ENCODE measurements at places on chromosomes 6 and 20.
A peak's percentile ranks its signal among the peaks of the same experiment; 100 is the strongest.

GRCh38 chr6:37878150-37878710 is 58.7 kb downstream of the ZFAND3 start:
- no peak for DNase-seq

GRCh38 chr6:170107606-170108222 is 183.2 kb downstream of the DLL1 start:
- DNase-seq: no peak

DNA sequence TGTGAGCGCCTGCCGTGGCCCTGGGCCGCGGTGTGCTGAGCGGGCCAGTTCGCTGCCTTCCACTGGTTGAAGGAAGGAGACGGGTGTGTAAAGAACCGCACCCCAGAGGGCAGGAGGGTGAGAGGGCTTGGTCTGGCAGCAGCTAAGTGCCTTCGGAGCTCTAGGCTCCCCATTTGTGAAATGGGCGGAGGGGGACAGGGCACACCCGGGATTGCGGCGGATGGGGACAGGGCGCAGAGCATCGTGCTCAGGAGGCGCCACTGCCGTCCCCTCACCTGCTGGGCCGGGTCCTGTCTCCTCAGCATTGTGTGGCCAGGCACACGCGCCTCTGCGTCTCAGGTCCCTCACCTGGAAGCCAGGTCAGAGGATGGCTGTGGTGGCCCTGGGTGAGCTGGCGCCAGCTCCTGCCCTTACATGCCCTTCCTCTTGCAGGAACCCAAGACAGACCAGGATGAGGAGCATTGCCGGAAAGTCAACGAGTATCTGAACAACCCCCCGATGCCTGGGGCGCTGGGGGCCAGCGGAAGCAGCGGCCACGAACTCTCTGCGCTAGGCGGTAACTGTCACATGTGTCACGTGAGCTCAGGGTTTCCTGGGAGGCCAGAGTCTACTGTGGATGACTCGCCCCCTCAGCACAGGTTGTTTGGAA is 3.1 kb downstream of the ADRM1 start:
- DNase-seq: no peak

DNA sequence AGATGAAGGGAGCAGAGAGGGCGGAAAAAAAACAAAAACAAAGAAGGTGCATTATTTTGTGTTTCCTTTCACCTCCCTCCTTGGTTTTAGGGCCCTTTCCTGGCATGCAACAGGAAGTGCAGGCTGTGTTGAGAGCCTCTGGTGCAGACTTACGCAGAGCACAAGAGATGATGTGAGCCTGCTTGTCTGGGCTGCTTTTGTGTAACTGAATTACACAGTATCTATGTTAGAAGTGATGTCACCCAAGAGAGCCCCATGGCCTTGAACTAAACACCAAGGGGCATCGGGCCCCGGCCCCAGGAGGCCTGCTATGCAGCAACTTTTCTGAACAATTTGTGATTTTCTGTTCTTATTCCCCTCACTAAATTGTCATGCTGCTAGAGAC is 25.5 kb downstream of the GNAS start:
- DNase-seq: no peak

GRCh38 chr6:84504025-84504424 is 260.4 kb downstream of the TBX18 start:
- no peak for DNase-seq

DNA sequence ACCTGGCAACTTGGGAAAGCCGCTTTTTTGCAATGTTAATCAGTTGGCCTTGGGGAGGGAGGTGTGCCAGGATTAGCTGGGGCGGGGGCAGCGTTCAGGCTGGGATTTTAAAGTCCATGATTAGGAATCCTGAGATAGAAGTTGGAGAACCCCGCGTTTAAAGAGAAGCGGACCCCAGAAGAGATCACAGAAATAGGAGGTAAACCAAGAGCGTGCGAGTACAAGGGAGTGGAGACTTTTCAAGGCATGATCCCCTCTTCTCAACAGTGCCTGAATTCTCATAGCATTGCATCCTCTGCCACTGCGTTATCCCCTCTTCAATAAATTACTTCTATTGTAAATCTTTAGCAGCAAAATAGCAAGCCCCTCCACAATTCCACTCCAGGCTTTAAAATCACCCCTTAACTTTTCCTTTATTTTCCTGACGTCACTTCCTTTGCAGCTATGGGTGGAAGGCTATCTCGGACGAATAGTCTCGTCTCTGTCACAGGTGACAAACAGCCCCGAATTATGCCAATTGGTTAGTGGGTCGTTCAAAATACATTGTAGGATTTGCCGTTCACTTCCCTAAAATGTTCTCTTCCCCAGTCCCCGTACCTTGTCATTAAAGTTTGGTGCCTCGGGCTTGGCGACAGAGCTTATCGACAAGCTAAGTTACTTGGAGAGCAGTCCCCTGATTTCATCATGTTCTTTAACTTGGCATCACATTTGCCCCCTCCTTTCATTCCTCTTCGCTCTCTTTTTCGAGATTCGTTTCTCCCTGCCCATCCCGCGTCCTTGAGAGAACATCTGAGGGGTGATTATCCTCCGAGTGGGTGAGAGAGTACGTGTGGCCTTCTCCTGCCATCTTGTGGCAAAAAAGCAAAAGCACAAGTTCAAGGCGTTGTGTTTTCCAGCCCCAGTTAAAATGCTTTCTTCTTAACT is 17.1 kb downstream of the OR2B2 start:
- DNase-seq: peak; percentile 89

DNA sequence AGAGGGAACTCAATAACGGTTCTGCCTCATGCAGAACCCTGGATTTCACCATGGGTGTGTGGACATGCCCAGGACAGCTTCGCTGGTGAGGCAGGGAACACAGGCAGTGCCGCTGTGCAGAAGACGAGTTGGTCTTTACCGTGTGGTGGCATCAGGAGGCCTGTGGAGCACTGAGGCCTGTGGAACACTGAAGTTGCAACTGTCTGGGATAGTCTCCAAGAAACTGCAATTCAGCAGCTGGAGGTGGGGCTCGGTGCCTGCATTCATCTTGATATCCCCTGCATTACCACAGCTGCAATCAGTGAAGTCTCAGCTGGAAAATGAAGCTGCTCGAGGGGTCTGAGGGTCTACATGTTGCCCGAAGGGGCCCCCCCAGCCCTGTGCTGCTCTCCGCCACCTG is 202.4 kb upstream of the CDH4 start:
- DNase-seq: no peak

All from posterior cingulate gyrus (tissue), 11 donors.